ENCODE measurements at places on chromosomes 11 and 22.

DNA sequence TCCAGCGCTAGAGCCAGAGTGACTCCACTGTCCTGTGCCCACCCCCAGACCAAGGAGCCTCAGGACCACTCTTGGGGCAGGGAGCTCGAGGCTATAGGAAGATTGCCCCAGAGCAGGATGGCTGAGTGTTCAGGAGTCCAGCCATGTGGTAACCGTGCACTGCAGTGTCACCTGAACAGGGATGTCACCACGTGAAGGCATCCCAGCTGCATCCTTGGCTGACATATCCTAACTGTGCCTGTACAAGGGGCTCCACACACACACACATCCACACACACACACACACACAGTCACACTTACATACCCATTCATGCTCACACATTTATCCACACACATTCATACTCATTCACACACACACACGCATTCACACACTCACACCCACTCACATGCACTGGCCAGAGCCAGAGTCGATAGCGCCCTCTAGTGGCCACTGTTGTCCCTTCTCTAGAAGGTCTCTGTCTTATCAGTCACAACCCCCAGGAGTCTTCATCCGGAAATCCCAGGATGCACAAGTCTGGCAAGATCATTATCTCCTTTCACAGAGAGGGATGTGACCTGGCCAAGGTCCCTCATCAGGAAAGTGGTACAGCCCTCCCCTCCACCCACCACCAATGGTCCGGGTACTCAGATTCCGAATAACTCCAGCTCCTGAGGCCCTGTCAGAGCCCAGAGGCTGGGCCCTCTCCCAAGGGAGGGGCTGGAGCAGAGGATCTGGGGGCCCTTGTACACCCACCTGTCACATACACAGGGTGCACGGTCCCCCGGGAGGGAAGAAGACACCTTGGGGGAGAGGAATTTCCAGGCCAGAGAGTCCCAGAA, 55.1 kb downstream of the IGLL5 start:
- no peak for DNase-seq

- no peak for DNase-seq
These were observed 5.0 kb downstream of the ASCL2 start for GRCh38 chr11:2265396-2265795.

DNA sequence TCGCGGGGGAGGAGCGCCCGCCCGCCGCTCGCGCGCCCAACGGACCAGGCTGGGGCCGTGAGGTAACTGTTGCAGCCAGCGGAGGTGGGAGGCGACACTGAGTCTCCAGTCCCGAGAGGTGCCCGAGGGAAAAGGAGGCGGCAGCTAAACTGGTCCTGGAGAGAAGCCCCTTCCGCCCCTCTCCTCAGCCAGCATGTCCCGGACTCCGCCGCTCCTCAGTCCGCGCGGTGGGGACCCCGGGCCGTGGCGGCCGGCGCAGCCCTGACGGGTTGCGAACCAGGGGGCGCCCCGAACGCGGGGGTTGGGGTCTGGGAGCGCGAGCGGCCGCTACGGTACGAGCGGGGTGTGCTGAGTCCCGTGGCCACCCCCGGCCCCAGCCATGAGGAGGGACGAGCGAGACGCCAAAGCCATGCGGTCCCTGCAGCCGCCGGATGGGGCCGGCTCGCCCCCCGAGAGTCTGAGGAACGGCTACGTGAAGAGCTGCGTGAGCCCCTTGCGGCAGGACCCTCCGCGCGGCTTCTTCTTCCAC, at the start of gene PDE3B:
Gene PDE3B (plus strand): TSS at position 108 of the 529 bp plus-strand sequence. CDS start 272 bp downstream, at position 380.
- peak; percentile 79 for DNase-seq

DNA sequence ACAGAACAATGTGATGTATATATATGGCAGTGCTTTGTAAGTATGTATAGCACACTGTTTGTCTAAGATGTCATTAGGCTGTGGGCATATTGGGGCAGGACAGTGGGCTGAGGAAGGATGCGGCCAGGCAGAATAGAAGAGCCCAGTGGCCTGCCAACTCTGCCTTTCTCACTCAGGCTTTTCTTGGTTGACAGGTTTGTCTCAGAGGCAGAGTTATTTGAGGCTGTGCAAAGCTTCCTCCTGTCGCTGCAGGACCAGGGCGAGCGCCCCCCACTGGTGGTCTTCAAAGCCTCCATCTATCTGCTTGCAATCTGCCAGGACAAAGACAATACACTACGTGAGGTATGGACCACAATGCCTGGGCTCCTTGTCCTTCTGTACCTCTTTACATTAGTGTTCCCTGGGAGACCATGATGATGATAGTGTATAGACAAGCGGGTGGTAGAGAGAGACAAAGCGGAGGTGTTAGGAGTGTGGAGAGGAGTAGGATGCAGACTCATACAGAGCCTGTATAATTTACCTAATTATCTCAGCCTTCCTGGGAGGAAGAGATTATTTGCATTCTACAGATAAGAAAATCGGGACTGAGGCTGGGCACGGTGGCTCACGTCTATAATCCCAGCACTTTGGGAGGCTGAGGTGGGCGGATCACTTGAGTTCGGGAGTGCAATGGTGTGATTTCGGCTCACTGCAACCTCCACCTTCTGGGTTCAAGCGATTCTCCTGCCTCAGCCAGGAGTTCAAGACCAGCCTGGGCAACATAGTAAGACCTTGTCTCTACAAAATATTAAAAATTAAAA, 37.3 kb upstream of the CCDC134 start:
- DNase-seq: no peak

GRCh38 chr22:35742342-35743100, 24.8 kb downstream of the APOL5 start:
- no peak for DNase-seq
